ENCODE measurements at places on chromosomes 6 and 20. TPM values are rescaled to one million over a fixed set of nuclear protein-coding genes. Genes with fewer than 3 reads are reported as not detected.

Gene TSBP1
- not detected for total RNA-seq

Gene SCRT2
- total RNA-seq, result not detected

Gene TNXB
- 4.8 TPM for total RNA-seq

Gene MTHFD1L
- total RNA-seq, result 59.7 TPM

Gene ITPR3
- total RNA-seq, result 59.3 TPM

Gene ALDH8A1
- total RNA-seq, result 0.45 TPM
